ENCODE measurements at places on chromosomes 1 and 21.

DNA sequence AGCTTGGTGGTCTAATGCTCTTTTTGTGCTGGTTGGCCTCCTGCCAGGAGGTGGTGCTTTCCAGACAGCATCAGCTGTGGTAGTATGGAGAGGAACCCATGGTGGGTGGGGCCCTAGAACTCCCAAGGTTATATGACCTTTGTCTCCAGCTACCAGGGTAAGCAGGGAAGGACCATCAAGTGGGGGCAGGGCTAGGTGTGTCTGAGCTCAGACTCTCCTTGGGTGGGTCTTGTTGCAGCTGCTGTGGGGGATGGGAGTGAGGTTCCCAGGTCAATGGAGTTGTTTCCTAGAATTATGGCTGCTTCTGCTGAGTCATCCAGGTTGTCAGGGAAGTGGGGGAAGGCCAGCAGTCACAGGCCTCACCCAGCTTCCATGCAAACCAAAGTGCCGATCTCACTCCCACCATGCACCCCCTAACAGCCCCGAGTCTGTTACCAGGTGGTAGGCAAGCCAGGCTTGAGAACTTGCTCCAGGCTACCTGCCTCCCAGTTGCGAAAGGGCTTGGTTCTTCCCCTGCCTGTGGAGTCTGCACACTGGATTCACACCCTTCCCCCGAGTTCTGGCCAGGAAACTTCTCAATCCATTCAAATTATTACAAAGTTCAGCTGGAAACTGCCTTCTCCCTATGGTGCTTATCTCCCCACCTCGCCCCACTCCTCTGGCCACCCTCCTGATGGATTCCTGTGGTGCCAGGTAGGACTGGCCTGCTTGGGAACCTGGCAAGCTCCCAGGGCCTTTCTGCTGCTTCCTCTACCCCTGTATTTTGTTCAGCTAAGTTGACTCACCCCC, 37.8 kb downstream of the DRAM2 start:
- no peak for DNase-seq

DNA sequence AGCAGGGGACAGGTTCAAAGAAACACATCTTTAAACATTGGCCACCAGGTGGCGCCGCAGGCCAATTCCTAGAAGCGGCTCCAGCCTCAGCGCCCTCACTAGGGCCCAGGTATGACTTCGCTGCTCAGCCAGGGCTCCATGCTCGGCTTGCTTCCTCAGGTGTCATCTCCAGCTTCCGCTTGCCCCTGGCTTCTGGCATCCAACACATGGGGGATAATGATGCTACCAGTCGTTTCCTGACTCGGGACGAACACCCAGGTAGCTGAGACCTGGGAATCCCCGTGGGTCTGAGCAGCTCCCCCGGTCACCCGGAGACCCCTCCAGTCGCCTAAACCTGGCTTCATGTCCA, 8.5 kb upstream of the MEX3A start:
- DNase-seq: no peak

DNA sequence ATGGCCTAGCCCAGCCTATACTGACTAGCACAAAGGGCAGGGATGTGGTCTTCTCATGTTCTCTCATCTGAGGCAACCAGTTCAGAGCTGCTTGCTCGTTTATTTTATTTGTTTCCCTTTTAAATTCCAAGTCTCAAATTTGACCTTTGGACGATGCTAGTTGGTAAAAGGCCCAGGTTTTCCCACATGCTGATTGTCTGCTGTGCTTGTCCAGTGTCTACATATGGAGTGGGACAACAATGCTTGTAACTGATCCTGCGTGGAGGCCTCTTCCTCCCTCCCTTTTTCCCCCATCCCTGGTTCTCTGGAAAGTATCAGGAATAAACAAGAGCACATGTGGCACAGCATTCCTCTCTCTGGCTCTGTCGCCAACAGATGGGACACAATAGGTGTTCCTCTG, 34.0 kb upstream of the BEND5 start:
- DNase-seq: no peak

- DNase-seq: no peak
Measured at GRCh38 chr1:94061513-94062443, 59.2 kb downstream of the ABCA4 start.

DNA sequence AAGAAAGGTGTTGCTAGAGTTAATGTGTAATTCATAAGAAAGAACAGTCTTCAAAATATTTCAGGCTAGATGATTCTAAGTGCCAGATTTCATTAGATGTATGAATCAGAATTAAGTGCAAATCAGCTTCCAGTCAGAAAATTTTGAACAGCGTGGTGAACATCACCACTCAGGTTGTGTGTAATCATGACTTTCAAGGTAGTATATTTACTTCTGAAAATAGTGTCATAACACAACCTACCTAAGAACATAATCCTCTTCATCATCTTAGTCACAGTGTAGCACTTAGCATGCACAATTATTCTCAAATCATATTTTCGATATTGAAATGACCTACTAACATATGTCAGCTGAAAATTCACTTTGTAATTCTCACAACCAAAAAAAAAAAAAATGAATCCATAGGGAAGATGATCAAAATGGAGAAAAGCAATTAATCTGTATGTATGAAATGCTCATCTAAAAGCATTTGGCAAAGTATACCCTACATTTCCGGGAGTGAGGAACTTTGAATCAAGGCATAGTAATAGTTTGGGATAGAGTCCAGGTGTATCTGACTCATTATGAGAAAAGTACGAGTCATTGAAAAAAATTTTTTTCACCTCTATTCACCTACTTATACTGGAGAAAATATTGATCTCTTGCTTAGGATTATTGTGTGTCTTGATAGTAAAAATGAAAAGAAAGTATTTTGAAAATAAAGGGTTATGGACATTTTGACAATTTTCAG, 221.8 kb upstream of the CHRM3 start:
- no peak for DNase-seq

DNA sequence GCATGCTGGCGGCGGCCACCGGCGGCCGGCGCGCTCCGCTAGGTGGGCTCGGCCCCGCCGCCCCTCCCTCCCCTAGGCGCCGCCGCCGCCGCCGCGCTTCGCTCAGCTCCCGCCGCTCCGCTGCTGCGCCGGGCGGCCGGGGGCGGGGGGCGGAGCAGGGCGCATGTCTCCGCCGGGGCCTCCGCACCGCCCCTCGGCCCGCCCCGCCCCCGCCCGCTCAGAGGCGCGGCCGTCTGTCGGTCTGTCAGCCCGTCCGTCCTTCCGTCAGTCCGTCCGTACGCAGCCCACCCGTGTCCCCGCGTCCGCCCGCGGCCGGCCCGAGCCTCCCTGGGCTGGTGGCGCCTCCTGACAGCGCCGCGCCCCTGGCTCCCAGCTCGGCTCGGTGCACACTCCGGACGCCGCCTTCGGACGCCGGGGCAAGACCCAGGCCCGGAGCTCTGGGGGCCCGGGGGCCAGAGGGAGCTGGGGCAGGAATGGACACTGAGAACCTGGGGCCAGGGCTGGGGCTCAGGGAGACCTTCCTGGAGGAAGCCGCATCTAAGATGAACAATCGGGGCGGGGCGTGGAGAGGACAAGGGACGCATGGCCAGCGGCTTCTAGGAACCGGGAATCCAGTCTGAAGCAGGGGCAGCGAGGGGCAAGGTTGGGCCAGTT, at the start of gene GPR153:
GPR153 (minus strand) TSS at position 138 of the 654 bp plus-strand sequence. CDS start 6,193 bp downstream, outside the sequence.
- no peak for DNase-seq

DNA sequence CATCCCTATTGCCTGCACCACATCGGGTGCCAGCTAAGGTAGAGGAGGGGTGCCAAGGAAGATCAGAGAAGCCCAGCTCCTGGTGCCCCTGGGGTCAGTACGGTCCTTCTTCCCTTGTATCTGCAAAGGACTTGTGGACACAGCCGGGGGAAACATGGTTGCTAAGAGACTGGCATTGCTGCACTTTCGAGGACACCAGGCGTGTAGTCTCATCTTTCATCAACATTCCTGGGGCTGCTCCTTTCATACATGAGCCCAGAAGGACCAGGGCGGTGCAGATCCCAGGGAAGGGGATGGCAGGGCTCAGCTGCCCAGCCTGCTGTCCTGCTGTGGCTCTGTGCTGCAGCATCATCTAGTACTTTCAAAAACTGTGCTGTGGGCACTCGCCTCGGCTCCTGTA, 61.0 kb downstream of the RUNX1 start:
- DNase-seq: no peak

GRCh38 chr1:58391056-58391455, 155.5 kb downstream of the OMA1 start:
- DNase-seq: no peak

GRCh38 chr1:245380790-245381535, 226.2 kb downstream of the KIF26B start:
- no peak for DNase-seq

GRCh38 chr1:43560286-43560685, 29.6 kb downstream of the PTPRF start:
- no peak for DNase-seq

DNA sequence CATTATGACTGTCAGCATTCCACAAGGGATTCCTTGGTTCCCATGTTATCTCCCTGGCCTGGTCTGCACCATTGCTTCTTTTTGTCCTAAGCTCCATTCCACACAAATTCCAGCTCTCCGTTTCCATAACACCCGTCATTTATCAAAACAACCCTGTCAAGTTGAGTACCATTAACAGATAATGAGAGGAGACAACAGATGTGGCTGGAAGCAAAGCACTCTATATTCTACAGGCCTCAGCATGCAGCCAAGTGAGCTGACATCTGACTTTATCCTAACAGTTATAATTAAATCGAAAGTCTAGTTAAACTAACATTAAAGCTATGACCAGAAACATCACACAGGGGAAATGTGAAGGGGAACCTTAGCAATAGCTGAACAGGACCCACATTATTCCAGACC, 110.4 kb downstream of the RERE start:
- DNase-seq: peak; percentile 66

Measured in left renal cortex interstitium (tissue), 4 donors.